Naive thymus-derived CD8-positive, alpha-beta T cell (primary cell): ENCODE measurements at places on chromosomes 6 and 20.
A peak's percentile ranks its signal among the peaks of the same experiment; 100 is the strongest.

DNA sequence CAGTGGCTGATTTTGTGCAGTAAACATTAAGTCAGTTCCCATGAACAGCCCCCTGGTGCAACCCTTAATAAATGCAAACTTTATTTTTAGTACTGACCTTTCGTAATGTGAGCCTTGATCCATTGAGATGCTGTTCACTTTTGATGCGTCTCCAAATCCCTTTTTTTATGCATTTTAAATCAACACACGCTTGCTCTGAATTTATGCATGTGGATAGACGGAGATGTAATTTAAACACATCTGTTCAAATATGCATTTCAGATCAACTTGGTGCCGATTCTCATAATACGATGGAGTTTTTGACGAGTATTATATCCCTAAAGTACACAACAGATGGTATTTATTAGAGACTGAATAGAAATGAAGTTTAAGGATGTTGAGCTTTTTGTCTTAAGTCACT, 505.7 kb downstream of the CDKAL1 start:
- no peak for DNase-seq

- DNase-seq: no peak
Observed at GRCh38 chr6:118876814-118877213, 17.1 kb upstream of the ASF1A start.

DNA sequence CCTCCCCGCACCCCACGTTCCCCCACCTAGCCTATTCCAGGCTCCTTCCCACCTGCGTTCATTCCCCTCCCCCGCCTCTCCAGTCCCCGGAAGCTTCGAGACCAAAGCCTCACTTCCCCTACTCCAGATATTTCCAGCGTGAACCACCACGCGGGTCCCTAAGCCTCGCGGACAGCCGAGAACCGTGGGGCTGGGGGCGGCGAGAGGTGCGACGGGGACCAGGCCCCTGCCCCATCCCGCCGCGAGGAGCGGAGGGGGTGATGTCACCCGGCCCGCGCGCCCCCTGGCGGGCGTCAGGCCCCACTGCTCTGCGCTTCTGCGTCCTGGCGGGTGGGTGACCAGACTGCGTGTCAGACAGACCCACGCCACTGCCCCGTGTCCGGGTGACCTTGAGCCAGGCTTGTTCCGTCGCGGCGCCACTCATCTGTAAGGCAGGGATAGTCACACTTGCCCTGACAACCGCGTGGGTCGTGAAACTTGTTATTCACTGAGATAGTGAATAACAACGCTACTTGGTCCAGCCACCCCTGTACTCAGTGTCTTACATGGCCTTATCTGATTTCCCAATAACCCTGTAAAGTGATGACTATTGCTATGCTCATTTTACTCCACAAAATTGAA, 9.0 kb upstream of the HSP90AB1 start:
- DNase-seq: peak; percentile 84

DNA sequence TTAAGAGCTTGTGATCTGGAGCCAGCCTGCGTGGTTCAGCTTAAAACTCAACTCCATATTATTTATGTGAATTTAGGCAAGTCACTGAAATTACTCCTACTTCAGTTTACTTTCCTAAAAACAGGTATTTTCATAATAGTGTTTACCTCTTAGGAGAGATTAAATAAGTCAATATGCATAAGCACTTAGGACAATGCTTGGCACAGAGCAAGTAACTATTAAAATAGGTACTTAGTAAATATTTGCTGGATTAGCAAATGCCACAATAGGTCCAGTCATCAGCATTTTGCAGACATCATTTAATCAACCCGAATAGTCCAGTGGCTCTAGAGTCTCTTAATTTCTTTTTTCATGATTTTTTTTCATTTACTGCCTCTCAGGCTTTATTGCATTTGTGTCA, 78.6 kb upstream of the PTPRK start:
- DNase-seq: no peak

DNA sequence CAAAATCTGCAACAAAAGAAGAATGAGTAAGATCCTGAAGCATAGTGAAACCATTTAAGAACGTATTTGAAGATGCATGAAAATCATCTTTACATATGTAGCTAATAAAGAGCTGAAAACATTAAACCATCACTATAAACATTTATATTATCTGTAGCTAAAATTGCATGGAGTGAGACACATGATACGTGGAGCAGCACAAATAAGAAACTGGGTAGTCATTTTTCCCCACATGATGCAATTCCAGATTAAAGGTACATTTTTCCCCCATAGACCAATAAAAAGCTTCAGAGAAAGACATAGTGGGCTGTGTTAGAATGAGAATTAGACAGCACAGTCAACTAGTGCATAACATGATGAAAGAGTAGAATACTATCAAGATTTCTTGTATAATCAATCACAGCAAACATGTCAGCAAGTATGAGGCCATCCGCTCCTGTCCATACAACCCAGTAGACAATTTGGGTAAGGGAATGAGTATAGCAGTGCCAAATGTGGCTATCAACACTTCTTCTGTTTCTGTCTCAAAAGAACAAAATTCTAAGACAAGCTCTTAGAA, 67.0 kb downstream of the RSPO3 start:
- no peak for DNase-seq

- DNase-seq: no peak
Observed at GRCh38 chr6:140376209-140376608, 1001.8 kb upstream of the CITED2 start.

DNA sequence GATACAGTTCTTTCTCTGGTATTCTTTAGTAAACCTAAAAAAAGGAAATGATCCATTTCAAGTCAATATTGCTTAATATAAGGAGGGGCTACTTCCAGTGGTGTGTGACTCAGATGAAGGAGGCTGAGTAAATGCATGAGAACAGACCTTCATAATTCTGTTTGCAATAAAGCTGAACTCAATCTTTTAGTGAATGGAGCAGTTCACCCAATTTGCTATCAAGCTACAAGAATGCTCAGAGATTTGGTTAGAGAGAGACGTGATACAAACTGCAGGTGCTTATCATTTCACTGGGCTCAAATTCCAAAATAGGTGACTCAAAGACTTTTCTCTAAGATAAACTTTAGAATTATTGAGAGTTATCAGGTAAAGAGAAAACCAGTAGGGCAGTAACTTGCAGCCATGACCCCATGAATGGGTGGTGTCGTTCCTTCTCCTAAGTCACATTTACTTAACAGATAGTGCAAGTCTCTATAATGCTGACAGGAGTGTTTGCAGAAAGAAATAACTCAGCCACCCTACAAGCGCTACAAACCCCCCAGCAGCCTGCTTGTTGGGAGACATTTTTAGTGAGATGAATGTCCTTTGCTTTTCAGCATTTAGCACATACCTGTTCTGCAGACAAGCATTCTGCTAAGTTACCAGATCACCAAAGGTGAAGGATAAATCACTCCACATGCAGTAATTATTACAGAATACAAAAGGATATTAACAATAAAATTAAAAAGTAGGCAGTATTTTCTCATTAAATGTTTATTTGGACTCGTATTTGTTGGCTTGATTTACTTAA, 16.4 kb upstream of the BLOC1S5 start:
- no peak for DNase-seq

DNA sequence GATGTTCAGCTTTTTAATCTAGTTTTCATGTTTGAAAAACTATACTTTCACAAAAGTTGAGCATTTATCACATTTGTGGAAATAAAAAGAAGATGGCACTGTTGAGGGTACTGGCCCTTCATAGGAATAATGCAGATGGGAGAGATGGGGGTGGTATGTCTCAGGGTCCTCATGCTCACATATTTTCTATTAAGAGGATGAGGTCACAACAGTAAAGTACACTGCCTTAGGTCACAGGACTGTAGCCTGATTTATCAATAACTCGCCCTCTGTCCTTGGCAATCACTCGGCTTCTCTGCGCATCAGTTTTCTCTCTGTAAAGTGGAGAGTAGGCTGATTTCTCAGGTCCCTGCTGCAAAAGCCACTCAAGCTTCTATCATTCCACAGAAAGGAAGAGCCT, 55.9 kb downstream of the PPP1R3G start:
- DNase-seq: no peak

- no peak for DNase-seq
Observed at GRCh38 chr20:31663524-31663837, 25.8 kb downstream of the COX4I2 start.

DNA sequence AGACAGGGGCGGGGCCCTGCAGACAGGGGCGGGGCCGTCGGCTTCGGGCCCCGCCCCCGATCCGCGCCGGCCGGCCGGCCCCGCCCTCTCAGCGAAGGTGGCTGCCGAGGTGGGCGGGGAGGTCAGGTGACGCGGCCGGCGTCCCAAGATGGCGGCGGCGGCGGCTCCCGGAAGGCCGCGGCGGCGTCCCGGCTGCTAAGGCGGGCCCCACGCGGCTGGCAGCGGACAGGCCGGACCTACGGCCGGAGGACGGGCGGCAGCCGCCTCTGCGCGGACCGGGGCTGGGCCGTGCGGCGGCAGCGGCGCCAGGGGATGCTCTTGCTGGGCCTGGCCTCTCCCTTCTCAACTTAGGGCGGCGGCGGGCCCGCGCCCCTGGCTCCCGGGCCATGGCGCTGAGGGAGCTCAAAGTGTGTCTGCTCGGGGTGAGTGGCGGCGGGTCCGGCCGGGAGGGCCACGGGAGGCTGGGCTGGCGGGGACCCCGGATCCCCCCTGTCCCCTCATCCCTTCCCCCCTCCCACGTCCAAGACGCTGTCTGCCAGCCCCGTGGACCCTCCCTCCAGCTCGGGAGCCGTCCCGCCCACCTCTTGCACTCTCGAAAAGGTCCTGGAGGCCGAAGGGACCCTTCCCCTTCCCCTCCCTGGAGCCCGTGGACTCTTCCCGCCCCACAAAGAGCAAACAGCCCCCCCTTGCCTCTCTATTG, at the start of gene RAB22A:
Gene RAB22A (plus strand): TSS at position 125 of the 700 bp plus-strand sequence. CDS start 262 bp downstream, at position 387.
- DNase-seq: peak; percentile 83

DNA sequence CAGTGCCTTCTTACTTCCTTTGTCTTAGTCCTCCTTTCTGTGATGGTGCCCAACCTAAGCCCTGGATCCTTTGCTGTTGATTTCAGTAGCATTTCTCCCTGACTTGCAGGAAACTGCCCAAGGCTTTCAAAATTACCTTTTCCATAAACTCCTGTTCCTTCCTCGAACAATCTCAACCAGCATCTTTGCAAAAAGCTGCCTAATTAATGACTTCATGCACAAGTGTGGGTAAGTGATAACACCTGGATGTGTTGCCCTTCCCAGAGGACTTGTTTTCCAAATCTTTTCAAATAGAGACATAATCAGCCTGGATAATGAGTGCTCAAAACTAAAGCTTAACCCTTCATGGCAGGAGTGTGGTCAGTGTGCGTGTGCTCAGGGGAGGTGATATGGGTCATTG, 118.0 kb downstream of the PCSK2 start:
- DNase-seq: no peak

DNA sequence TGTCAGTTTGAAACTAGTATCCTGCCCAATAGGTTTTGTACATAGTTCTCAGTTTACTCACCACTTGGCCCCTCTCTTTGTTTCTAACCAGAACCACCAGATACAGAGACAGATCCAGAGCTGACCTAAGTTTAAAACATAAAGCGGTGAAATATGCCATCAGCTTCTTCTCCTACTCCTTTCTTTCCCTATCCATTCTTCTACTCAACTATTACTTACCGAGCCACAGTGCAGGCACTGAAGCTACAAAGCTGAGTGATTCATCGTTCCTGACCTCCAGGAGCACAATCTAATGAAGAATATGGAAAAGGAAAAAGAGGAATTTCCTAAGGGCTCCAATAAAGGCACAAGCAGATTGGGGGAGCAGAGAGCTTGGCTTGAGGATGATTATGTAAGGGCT, 286.0 kb downstream of the FOXC1 start:
- DNase-seq: no peak

DNA sequence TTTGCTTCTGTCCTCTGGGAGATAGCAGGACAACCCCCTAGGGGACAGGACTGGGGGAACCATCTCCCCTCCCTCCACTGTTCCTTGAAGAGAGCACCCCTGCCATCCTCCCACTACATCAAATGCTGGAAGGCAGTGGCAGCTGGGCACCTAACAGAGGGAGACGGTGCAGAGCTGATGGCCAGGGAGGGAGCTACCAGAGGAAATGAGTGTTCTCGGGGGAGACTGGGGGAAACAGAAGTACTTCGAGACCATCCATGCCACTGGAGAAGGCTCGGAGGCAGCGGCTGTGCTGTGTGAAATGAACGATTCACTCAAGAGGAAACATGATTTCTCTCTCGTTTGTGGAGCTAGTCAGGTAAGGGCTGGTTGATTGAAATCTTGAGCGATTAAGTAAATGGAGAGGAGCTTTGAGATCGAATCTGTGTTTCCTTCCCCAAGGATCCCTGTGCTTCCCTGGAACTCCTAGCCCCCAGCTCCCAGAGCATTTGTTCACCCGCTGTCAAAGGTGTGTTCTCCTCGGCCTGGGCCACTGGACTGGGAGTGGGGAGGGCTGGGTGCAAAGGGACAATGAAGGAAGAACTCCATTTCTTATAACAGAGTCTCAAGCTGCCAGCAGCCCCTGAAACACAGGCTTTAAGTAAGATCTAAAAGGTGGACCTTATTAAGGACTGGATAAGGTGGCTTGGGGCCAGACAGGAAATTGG, 261.3 kb upstream of the MOCS1 start:
- DNase-seq: no peak

DNA sequence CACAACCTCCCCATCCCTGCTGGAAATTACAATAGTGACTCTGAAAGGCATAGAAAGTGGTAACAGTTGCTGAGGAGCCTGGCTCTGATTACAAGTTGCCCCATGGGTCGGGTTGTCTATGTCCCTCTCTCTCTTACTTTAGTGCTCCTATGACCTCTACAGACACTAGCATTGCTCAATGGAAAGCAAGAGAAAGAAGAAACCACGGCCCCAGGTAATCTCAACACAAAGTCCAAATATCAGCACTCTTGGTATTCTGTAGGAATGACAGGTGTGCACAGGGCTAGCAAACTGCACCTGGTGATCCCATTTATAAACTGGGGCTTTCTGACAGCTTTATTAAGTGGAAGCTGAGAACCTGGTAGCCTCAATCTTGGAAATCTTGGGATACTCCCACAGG, 80.4 kb upstream of the EMILIN3 start:
- DNase-seq: no peak

DNA sequence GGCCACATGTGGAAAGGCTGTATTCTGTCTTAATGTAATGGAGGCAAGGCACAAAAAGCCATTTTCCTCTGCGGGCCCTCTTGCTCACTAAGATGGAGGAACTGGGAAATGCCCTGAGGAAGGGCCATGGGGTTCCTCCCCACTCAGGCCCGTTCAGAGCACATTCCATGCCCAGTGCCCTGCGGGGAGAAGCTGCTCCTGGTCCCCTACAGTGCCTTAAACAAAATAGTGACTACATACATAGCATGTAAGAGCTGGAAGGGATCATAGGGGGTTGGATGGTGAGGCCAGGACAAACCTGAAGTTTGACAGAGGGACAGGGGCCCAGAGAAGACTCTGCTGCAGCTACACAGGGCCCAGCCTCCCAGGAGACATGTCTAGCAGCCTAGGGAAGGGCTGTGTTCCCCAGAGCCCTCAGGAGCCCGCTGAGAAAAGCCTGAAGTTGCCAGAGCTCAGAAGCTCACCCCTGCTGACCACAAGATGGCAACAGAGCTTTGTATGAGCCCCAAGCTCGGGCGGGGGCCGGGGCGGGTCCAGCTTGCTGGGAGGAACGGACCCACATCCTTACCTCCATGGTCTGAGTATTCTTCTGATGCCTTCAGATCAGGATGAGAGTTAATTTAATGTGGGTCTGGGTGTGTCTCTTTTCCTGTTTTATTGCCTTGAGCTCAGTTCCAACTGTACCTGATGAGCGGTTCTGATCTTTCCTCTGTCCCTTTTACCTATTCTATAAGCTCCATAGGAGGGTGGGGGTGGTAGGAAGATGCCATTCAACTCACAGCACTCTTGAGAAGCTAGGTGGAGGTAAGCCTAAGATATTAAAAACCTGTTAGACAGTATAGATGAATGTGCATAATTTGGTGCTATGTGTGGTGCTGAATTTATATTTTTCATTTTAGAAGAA, 242.9 kb downstream of the CDC5L start:
- DNase-seq: peak; percentile 23

GRCh38 chr6:43965628-43966373, 161.5 kb downstream of the MRPL14 start:
- DNase-seq: no peak
